ENCODE measurements at places on chromosomes 13 and 19.

GRCh38 chr13:40231311-40231710 lies 435.1 kb downstream of the FOXO1 start:
- no peak for DNase-seq

- DNase-seq, result peak; percentile 30
Observed at GRCh38 chr19:28820289-28820688, 392.7 kb downstream of the UQCRFS1 start.

- no peak for DNase-seq
Observed at GRCh38 chr19:29268103-29268502, 55.2 kb upstream of the UQCRFS1 start.

DNA sequence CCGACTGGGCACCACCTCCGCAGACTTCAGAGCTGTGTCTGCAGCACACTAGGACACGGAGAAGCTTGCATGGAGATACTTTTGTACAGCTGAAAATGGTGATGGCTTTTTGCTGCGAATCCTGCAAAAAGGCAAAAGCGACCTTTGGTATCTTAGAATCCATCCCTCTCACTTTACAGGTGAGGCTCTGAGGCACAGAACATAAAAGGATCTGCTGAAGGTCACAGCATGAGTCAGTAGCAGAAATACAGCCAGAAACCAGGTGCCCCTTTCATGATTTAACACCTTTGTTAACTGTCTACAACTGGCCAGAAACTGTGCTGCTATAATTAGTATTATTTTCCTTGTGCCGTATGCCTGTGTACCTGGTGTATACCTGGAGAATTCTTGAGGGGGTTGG lies 48.3 kb downstream of the EFNB2 start:
- no peak for DNase-seq

- no peak for DNase-seq
Observed at GRCh38 chr13:23352161-23352560, 81.3 kb downstream of the SACS start.

GRCh38 chr19:14333101-14333871 lies 48.0 kb upstream of the ADGRE5 start:
- DNase-seq, result no peak

GRCh38 chr13:98364647-98365046 lies 187.6 kb upstream of the RNF113B start:
- no peak for DNase-seq

DNA sequence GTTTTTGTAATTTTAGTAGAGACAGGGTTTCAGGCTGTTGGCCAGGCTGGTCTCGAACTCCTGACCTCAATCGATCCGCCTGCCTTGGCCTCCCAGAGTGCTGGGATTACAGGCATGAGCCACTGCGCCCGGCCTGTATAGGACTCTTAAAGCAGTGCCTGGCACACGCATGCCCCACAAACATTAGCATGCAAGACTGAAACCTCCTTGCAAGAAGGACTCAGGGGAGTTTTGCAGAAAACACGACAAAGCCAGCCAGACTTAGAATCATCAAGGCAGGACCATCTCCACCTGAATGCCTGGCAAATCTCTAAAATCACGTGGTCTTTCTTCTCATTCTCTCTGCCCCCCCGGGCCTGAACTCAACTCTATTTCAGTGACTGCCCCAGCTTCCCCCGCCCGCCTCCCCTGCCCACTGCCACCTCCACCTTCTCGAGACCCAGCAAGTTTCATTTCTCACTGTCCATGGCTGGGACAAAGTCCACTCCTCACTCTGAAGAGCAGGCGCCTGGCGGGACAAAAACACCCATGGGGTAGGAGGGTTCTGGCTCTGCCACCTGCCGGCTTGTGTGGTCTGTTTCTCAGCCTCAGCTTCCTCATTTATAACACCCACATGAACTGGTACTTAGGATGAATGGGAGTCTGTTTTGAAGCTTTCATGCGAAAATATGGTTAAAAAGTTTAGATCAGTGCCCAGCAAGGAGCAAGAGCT lies 2.4 kb downstream of the TICAM1 start:
- DNase-seq, result no peak

- peak; percentile 37 for DNase-seq
Observed at GRCh38 chr13:83515268-83516015, 366.8 kb downstream of the SLITRK1 start.

DNA sequence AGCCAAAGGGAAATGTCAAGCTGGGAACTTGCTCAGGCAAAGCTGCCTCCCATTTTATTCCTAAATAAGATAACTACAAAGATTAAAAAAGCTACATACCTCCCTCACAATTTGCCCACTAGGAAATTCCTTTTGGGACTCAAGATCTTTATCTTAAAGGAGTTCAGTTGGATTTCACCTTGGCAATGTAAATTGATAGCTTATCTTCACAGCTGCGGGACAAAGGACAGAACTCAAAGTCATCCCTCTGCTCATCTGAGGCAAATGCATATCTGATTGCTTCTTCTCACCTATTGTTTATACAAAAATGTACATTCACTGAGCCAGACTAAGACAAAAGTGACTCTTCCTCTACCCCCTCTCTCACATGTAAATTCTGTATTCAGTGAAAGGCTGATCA lies 47.8 kb downstream of the FGF14 start:
- no peak for DNase-seq

GRCh38 chr13:36163809-36164308 lies 32.7 kb upstream of the DCLK1 start:
- DNase-seq, result peak; percentile 15

- DNase-seq, result no peak
Observed at GRCh38 chr19:18205200-18205892, 1.5 kb upstream of the RAB3A start.

DNA sequence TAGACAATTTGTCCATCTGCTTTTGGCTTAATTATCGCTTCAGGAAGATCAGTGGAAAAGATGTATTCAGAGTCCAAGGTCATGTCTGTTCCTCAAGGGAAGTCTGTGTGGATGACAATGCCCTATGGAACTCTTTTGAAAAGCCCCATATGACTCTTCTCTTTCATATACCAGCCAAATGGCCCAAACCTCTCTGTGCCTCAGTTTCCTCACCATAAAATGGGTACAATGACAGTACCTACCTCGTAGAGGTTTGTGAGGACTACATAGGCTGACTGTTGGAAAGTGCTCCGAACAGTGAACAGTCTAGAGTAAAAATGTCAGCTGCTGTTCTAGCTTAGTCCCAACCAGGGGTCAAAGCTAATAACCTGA lies 104.6 kb downstream of the COL4A2 start:
- no peak for DNase-seq

DNA sequence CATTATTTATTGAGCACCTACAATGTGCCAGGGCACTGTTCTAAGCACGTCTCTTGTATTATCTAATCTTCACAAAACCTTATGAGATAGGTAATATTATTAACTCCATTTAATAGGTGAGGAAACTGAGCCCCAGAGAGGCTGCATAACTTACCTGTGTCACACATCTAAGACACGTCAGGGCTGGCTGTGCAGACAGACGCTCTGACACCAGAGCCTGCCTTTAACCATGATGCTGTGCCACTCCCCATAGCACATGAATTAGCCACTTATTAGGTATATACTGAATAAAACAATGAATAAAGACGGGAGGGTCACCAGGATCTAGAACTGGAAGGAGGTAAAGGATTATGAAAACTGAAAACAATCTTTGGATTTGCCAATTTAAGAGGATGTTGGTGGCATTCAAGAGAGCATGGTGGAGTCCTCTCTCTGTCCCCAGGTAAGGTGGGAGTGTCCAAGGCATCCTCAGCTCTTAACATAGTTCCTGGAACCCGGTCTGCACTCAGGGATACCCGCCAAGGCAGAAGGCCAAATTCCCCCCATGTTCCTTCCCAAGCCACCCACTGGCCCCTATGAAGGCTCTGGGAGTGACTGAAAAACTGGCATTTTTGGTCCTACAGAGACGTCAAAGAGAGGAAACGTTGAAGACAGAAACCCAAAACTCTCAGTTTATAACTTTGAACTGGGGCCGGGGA lies 479.7 kb downstream of the FOXO1 start:
- DNase-seq, result no peak

- DNase-seq, result no peak
Observed at GRCh38 chr13:99757756-99758459, 213.7 kb downstream of the ZIC5 start.

DNA sequence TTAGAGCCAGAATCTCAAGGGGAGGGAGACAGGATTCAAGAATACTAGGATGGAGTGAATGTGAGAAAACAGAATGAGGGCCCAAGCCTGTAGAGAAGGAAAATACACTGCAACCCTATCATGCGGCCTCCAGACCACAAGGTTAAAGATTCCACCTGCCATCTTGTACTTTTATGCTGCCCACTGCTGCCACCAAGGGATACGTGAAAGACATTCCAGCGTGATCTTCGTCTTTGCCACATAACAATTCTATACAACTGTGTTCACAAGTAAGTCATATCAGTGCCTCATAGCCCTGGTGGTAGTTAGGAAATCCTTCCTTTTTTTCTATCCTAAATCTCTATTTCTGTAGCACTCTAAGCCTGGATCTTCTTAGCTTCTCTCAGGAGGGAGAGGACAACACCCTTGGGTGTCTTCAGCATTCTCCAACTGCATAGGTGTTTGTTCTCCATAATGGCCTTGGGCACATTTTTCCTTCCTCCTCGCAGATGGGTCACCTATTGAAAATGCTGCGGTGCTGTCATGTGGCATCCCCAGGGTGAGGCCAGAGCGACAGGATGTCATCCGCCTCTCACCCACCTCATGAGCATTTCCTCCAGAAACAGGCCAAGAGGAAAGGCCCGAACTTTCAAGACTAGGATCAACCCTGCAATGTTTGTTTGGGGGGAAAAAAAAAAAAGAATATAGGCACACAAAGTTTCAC lies 13.6 kb downstream of the TPT1 start:
- DNase-seq, result no peak

GRCh38 chr19:19566306-19566705 lies 28.2 kb downstream of the CILP2 start:
- no peak for DNase-seq

- no peak for DNase-seq
Observed at GRCh38 chr19:18699403-18700054, 16.0 kb downstream of the CRTC1 start.

DNA sequence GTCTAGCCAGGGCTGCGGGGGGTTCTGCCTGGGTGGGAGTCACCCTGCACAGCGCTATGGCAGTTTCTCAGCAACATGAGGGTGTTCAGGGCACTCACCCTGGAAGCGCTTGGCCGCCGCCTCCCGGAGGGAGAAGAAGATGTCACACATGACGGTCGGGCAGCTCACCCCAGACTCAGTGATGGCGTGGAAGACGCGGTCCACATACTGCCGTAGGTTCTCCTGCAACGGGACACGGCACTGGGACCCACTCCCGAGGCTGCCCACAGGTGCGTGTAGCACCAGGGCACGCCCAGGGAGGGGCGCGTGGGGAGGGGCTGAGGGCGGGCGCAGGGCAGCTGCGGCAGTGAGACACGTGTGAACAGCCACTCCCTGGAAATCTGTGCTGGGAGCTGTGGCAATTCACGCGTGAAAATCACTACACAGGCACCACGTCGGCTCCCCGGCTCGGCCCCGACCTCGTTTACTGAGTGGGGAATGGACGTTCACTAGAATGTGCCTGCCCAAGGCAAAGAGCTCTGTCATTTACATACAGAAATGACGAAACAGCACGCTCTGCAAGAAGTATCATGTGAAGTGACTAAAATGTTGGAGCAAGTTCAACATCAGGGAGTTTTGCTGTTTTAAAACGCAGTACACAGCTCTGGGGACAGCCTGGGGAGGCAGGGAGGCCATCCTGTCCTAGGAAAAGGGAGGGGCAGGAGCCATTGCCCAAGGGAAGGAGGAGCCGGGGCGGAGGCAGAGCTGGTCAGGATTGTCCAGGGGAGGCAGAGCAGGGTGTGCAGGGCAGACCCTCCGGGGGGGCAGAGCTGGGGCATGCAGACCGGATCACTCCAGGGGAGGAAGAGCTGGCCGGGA lies 41.5 kb upstream of the C13orf46 start:
- peak; percentile 71 for DNase-seq

- DNase-seq, result no peak
Observed at GRCh38 chr19:11278670-11279069, 16.3 kb upstream of the DOCK6 start.

GRCh38 chr19:49691243-49692146 lies 579 bp downstream of the CPT1C start:
- no peak for DNase-seq

- DNase-seq, result no peak
Observed at GRCh38 chr19:17266026-17266425, 1.2 kb upstream of the BABAM1 start.

- DNase-seq, result peak; percentile 66
Observed at GRCh38 chr19:771332-771785, 20.4 kb downstream of the MISP start.

DNA sequence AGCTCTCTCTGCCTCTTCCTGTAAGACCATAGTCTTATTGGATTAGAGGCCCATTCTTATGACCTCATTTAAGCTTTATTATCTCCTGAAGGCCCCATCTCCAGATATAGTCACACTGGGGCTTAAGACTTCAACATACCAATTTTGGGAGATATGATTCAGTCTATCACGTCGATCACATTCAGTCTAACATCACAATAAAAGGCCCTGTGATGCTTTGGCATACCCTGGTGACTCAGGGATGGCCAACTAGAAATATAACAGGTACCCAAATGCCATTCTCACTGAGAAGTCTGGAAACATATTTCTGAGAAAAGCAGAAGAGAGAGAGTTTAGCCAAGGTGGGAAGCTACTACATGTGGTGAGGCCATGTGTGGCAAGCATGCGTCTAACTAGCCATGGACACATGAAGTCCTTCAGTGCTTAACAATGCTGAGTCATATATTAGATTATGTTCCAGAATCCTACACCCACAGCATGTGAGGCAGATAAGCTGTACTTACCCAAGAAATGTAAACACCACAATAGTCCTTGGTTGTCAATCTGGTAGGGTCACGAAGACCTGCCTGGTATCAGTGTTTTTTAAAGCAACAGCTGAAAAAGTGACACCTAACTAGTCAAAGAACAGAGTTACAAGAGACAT lies 485.1 kb downstream of the FOXO1 start:
- no peak for DNase-seq

GRCh38 chr19:35153701-35154524 lies 622 bp upstream of the FXYD5 start:
- peak; percentile 61 for DNase-seq

DNA sequence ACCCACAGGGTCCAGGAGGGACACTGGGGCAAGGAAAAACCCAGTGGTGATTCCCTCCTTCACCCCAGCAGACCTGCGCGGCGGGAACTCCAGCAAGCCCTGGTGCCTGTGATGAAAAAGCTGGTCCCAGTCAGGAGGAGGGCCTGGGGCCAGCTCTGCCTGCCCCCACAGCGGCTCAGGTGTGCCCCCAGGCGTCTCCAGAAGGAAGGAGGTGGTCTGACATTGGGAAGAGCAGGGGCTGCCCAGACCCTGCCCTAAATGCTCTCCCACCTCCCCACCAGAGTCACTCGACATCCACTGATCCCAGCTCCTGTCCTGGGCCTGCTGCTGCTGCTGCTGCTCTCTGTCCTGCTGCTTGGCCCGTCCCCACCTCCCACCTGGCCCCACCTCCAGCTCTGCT lies 6.2 kb downstream of the PTH2 start:
- DNase-seq, result no peak

- no peak for DNase-seq
Observed at GRCh38 chr13:38819053-38819452, 132.2 kb downstream of the FREM2 start.

GRCh38 chr13:27005556-27005955 lies 166.1 kb downstream of the USP12 start:
- DNase-seq, result no peak

Data from T47D (cell line).